ENCODE measurements at places on chromosomes 6 and 20.

DNA sequence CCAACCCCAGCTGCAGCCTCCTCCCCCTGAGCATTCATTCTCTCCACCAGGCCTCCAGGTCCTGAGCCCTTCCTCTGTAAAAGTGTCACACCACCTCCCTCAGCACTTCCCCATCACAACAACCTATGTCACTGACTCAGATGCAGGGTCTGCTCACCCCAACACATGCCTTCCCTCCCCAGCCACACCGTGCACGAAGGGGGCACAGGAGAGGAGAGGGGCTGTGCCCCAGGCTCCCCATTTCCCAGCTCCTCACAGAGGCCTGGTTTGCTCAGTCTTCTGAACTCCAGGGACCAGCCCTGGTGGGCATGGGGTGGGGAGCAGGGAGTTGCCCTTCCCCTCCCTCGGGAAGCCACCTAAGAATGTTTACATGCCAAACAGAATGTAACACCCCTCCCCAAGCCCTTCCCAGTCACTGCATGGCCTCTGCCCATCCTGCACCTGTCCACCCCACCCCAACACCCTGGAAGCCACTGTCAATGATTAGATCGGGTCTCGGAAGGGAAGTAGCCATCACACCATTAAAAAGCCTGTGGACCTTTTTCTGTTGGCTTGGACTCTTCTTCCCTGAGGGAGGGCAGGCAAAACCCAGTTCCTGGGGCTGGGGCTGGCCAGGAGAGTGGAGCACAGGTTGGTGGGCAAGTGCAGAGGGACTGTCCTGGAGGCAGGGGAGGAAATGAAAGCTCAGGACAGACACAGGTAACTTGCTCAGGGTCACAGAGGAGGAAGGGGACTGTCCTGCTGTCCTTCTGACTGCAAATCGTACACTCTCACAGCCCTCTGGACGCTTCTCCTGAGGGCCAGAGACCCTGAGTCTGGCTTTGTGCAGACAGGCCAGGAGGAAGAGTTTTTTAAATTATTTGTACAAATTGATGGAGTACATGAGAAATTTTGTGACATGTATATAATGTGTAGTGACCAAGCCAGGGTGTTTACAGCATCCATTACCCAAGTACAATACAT, 10.1 kb upstream of the SLC22A7 start:
- DNase-seq = no peak

DNA sequence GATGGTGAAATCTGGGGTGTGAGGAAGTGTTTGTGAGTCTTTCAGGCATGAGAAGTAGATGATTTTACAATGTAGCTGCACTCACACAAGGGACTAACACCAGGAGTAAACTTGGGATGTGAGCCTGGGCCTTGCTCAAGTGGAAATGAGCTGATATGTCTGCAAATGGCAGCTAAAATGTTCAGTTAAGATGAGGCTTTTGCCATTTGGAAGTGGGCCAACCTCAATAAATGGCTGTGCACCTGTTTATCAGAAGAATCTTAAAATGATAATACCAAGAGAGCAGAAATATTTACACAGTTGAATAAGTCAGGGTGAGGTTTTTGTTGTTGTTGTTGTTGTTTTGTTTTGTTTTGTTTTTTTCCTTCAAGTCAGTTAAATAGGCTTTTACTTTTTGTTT, 25.7 kb upstream of the KLHL31 start:
- no peak for DNase-seq

- no peak for DNase-seq
Measured at GRCh38 chr6:37638414-37639341, 59.0 kb downstream of the MDGA1 start.

DNA sequence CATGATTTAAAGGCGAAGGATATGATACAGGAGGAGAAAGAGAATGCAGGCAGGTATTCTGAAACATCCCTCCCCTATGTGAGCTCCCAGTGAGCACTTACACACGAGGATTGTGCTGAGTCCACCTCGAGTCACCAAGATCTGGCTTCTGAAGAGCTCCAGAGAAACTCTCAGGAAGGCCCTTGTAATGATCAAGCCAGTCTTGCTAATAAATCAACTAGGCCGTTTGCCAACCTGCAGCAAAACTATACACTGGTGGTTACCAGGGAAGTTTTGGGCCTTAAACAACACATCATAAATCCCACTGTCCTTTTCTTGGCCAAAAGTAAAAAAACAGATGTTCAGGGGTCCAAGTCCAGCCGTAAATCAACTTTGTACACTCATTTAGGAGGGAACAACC, 79.2 kb downstream of the STXBP5 start:
- DNase-seq = no peak

GRCh38 chr6:130600880-130601341, 226.3 kb upstream of the SMLR1 start:
- no peak for DNase-seq

DNA sequence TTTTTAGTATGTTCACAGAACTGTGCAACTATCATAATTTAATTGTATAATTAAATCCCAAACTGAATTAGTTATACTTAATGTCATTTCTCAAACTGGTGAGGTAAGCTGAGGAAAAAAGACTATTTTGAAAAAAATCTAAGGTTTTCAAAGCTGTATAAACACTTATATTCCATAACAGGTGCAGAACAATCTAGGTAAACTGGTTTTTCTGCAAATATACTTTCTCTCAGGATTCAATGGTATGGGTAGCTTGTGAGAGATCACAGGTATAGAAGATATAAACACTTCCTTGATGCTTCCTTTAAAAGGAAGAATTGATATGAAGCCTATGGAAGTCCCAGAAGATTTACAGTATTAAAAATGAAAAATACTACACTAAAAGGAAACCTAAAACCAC, 33.7 kb downstream of the NOL7 start:
- no peak for DNase-seq

- no peak for DNase-seq
Measured at GRCh38 chr6:169038691-169039090, 215.0 kb downstream of the THBS2 start.

DNA sequence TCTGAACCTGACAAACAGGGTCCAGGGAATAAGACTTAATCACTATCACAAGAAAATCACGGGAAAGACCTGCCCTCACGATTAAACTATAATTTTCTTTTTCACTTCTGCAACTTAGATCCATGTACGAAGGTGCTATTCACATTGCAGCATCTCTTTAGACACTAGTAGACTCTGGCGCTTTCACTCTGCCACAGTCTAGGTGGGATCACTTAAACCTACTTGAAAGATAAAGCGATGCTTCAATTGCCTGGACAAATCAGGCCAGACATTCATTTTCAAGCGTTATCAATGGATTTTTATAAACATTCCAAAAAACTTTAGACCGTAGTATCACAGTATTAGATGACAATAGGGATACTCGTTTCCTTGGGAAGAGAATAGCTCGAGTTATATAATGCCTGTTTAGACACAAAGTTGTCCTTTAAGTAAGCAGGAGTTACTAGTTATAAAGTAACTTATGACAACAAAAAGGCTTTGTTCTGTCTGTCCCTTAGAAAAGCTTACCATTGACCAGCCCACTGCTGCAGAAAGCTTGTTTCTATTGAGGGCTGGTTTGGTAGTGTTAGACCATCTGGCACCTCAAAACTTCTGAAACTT, 367.3 kb downstream of the UTRN start:
- DNase-seq = no peak

DNA sequence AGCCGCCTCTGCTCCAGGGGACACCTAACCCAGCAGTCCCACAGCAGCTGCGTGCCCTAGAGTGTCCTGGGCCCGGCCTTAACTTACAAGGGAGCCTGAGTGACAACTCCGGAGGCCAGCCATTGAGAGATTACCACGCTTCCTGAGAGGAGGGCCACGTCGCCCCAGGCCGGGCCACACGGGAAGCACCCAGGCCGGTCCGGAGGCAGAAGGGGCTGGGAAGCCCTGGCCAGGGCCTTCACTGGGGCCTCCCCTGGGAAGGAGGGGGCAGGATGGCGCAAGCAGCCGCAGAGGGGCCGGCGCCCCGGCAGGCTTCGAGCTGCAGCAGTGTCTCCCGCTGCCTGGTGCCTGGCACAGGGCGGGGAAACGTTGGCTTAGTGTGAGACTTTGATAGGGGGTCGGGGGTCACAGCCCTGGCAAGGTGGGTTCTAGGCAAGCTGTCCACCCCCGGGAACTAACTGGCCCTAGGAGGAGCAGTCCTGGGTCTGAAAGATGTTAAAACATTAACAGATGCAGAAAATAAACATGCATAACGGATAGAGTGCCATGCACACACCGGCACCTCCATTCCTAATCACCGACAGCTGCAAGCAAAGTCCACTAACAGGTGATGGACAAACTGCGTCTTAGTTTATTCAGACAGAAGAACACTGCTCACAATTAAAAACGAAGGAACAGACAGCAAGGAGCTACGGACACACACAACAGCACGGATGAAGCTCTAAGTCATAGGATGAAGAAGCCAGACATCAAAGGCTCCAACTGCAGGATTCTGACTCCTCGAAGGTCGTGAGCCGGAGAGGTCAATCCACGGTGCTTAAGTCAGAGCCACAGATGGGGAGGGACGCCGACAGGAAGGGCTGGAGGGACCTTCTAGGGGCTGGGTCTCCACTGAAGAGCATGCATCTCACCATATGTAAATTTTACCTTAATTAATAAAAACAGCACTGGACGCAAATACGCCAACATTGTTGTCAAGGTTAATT, 17.4 kb downstream of the CHRNA4 start:
- DNase-seq = no peak

- no peak for DNase-seq
Measured at GRCh38 chr6:101163611-101164010, 229.9 kb upstream of the GRIK2 start.

- DNase-seq = no peak
Measured at GRCh38 chr6:111589366-111589765, 16.3 kb downstream of the TRAF3IP2 start.

- DNase-seq = no peak
Measured at GRCh38 chr20:47638851-47639250, 137.2 kb downstream of the NCOA3 start.

DNA sequence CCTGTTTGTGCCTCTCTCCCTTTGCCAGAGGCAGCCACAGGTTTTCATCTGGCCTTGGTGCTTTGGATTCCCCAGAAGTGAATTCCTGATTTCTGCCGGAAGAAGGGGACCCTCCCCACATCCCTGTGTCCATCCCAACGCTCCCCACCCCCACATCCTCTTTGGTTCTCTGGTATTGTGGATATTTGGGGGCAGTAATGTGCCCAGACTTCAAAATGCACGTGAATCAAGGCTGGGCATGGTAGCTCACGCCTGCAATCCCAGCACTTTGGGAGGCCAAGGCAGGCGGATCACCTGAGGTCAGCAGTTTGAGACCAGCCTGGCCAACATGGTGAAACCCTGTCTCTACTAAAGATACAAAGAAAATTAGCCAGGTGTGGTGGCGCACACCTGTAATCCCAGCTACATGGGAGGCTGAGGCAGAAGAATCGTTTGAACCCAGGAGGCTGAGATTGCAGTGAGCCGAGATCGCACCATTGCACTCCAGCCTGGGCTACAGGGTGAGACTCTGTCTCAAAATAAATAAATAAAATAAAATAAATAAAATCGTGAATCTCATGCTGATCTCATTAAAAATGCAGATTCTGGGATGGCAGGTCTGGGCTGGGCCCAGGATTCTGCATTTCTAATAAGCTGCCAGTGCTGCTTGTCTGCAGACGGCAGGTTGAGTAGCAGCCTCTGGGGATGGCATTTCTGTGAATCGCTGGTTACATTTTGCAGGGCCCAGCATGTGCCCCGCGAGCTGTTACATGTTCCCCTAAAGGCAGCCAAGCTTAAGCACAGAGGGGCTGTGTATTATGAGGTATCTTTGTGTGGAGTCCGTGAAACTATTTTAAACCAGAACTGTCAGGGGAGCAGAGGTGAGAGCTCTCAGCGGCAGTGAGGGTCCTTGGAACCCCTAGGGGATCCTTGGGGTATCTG, 49.0 kb downstream of the SYNJ2 start:
- no peak for DNase-seq

DNA sequence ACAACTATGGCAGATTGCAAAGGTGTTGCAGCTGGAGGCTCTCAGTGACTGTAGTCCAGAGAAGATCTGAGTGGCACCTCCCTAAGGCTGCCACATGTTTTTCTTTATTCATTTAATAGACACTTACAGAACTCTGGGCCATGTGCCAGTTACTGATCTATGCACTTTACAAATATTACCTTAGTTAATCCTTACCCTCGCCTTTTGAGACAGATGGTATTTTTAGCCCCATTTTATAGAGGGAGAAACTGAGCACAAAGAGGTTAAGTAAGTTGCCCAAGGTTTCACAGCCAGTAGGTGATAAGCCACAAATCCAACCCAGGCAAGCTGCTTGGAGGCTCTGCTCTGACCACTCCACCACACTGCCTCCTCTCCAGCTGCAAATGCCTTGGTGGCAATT, 6.5 kb upstream of the SCRT2 start:
- DNase-seq = no peak

DNA sequence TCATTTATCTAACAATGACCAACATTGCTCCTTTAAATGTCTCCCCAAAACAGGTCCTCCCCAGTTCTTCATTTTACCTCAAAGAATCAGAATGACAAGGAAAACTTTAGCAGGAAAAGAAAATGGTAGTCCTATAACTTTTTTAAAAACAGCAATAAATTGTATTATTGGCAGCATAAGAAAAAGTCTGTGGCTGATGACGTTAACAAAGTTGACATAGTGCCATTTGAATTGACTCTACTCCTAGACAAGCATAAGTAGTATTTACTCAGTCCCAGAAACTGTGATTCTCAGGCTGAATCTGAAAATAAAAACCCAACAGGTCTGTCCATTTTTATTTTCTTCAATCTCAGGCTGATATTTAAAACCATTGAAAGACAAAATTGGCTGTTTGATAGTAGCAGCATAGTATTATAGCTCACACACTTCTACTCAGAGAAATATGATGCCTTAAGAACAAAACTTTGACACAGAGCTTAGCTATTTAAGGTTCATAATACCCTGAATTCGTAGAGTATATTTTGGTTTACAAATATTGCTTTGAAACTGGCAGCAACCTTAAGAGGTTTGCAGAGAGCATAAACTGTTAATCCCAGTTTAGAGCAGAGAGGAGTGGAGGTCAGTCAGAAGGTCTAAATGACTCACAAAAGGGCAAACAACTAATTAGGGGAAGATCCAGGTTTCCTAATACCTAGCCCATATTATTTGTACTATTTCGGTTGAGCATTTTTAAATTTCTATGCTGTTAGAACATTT, 35.0 kb upstream of the TENT5A start:
- DNase-seq = no peak

DNA sequence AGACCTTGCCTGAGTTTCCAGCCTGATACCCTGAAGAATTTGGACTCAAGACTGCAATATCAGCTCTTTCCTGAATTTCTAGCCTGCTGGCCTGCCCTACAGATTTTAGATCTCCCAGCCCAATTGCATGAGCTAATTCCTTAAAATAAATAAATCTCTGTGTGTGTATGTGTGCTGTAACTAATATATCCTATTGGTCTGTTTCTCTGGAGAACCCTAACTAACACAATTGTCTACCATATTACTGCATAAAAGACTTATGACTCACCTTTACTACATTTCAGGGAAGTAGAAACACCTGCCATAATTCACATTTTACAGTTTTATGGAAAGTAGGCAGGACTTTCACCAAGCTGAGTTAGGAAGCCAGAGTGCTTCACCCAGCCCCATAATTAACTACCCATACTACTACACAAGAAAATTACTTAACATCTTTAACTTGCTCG, 90.7 kb upstream of the BEND6 start:
- no peak for DNase-seq
